SIG-M5 (cell line): ENCODE measurements at places on chromosomes 4 and X.
A peak's percentile ranks its signal among the peaks of the same experiment; 100 is the strongest.

GRCh38 chr4:96035727-96036126 lies 195.8 kb downstream of the PDHA2 start:
- no peak for DNase-seq

GRCh38 chr4:24686866-24687692 lies 102.7 kb upstream of the DHX15 start:
- DNase-seq = no peak

GRCh38 chr4:87973283-87974169 lies 2.0 kb upstream of the SPP1 start:
- DNase-seq = peak; percentile 15

GRCh38 chr4:163495900-163496299 lies 1.4 kb downstream of the TMA16 start:
- DNase-seq = no peak

- DNase-seq = no peak
These were observed 47.8 kb downstream of the MAP7D3 start for GRCh38 chrX:136203438-136203837.

GRCh38 chr4:20318001-20318908 lies 66.5 kb downstream of the SLIT2 start:
- DNase-seq = no peak

DNA sequence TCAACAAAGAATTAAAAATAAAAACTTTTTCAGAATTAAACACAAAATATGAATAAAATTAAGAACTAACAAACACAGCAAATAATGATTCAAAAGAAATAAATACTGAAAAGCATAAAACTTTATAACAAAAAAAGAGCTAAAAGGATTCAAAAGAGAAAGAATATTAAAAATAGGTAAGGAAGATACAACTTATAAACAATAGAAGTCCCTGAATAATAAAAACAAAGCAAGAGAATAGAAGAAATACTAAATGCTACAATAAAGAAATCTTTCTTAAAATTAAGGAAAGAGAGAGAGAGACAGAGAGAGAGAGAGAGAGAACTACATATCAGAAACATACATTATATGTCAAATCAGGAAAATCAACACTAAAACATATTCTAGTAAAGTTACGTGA lies 619.9 kb upstream of the SLIT2 start:
- DNase-seq = no peak

DNA sequence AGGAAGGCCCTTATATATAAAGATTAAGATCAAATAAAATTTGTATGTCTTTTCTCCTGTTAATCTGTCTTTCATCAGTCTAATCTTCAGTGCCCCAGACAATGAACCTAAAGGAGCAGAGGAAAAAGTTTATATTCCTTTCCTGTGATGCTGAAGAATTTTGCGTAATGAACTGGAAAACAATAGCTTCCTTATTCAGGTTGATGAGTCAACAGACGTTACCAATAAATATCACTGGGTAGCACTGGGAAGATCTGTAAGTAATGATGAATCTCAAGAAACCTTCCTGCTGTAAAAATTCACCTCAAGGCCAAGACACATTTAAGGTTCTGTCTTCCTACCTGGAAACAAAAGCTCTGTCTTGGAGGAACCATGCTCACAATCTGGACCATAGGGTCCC lies 25.5 kb downstream of the CDKN2AIP start:
- no peak for DNase-seq

- no peak for DNase-seq
These were observed 225.4 kb downstream of the PTTG2 start for GRCh38 chr4:38185406-38186144.

DNA sequence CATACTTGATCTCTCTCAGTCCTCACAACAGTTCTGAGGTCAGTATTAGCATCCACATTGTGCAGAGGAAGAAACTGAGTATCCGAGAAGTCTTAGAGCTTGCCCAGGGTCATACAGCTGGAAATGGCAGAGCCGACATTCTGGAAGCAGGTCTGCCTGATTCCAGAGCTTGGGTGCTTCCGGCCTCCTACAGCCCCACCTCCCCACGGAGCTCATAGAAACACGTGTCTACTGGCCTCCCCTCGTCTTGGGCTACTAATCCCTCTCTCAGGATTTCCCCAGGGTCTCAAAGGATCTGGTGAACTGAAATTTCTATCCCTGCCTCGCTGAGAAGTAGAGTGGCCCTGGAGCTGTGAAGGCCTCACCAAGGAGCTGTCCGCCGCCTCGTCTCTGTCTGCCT lies 12.0 kb upstream of the KDM5C start:
- no peak for DNase-seq

- no peak for DNase-seq
These were observed 665 bp upstream of the LRPAP1 start for GRCh38 chr4:3532751-3533422.

DNA sequence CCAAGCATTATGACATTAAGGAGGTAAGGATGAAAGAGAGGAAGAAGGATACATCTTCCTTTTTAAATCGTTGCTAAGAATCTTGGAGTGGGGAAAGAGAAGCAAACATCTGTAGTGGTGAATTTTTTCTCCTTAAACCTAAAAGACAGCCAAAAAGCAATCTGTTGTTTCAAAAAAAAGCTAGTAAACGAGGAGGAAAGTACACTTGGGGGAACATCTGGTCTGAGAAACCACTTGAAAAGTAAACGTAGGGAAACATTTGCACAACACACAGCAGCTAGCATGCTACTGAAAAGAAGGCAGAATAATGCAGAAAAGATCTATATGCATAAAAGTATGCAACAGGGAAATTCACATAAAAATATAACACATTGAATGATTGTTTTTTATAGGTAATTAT lies 1485.6 kb downstream of the PCDH19 start:
- no peak for DNase-seq

- DNase-seq = no peak
These were observed 1.1 kb upstream of the PHOX2B start for GRCh38 chr4:41749631-41750039.

DNA sequence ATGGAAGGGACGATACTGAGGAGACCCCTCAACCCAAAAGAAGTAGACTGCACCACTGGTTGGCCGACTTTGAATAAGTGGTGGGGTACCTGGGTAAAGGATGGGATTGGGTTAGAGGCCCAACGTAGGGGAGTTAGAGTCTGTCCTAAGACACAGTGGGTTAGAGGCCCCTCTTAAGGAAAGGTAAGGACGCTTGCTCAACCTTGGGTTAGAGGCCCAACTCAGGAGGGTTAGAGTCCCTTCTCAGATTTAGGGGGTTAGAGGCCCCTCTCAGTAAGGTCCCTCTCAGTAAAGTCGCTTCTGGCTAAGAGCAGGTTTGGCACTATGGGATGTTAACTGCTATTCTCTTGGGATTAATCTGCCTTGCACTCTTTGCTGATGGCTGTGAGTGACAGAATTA lies 81.3 kb downstream of the ACOX3 start:
- DNase-seq = no peak

- DNase-seq = no peak
These were observed 125.3 kb upstream of the IL15 start for GRCh38 chr4:141511055-141511454.

DNA sequence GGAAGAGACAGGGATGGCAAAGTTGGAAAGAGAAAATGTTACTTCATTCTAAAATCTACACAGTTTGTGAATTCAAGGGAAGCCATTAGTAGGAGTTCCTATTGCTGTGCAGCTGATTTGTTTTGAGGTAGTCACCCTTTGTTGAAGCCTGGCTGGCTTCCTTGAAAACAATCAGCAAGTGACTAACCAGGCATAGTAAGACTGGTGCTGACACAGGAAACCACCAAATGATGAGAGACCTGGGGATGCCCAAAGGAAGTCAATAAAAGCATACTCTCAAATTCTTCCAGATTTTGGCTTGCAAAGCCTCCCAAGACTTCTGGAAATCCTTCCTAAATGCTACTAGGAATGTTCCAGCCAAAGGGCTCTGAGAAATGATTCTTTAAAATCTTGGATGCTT lies 23.9 kb upstream of the PRDM8 start:
- no peak for DNase-seq

DNA sequence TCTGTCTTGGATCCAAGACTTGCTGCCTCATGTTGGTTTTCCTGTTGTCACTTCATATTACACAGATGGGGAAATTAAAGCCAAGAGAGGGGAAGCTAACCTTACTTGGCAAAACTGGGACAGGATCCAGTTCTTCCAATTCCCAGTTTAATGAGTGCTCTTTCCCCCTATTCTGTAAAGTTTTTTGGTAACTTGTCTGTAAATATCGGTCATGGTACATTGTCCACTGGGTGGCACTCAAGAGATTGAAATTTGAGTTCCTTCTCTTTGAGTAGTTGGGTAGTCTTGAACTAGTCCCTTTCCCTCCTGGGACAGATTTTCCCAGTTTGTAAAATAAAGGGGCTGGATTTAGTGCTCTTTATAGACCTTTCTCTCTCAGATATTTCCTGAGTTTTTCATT lies 12.4 kb upstream of the EOLA2 start:
- no peak for DNase-seq

DNA sequence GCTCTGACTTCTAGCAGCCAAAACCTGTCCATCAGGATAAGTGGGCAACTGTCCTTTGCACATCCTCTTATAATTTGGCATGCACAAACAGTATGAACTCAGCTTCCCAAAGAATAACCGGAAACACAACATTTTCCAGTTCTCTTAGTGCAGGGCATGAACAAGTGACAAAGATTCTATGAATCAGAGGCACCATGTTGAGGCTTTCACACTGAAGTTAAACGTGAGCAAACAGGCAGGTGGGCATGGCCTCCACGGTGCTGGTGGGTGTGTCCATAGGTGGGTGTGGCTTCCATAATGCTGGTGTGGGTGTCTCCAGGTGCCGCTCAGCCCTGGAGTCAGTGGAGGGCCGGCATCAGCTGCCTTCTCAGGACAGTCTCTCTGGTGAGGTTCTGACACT lies 196.5 kb downstream of the SMIM20 start:
- no peak for DNase-seq

GRCh38 chrX:103461156-103461555 lies 58.1 kb downstream of the RAB40A start:
- no peak for DNase-seq

GRCh38 chrX:97389761-97390192 lies 506.1 kb downstream of the RPA4 start:
- no peak for DNase-seq

GRCh38 chr4:111838406-111838930 lies 306.8 kb upstream of the FAM241A start:
- no peak for DNase-seq

DNA sequence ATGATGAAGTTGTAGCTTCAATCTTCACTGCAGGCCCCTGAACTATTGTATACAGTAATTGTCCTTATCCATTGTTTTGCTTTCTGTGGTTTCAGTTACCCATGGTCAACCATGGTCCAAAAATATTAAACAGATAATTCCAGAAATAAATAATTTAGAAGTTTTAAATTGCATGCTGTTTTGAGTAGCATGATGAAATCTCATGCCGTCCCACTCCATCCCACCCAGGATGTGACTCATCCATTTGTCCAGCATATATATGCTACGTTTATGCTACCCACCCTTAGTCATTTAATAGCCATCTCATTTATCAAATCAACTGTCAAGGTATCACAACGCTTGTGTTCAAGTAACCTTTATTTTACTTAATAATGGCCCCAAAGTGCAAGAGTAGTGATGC lies 34.5 kb downstream of the IQCM start:
- no peak for DNase-seq

- no peak for DNase-seq
These were observed 31.6 kb downstream of the ADH7 start for GRCh38 chr4:99403380-99404184.

- no peak for DNase-seq
These were observed 220.9 kb downstream of the SLC7A11 start for GRCh38 chr4:138021139-138021830.

DNA sequence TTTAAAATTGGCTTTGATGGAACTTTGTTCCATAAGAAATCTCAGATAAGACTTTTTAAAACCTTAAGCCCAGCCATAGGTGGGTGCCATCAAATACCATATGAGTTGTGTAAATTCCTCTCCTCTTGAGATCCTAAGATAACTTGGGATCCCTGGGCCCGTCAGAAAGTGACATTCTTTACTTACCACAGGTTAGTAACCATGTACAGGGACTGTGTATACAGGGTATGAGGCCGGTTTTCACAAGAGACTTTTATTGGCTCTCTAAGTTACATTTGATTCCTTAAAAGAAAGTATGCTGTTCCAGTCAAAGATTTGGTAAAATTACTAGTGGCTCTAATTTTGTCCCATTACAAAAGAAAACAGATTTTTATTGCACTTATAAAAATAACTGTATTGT lies 110.1 kb downstream of the APOOL start:
- DNase-seq = no peak

GRCh38 chr4:85779165-85779564 lies 304.2 kb downstream of the ARHGAP24 start:
- no peak for DNase-seq

GRCh38 chrX:74160816-74161215 lies 143.2 kb upstream of the ZCCHC13 start:
- DNase-seq = no peak

DNA sequence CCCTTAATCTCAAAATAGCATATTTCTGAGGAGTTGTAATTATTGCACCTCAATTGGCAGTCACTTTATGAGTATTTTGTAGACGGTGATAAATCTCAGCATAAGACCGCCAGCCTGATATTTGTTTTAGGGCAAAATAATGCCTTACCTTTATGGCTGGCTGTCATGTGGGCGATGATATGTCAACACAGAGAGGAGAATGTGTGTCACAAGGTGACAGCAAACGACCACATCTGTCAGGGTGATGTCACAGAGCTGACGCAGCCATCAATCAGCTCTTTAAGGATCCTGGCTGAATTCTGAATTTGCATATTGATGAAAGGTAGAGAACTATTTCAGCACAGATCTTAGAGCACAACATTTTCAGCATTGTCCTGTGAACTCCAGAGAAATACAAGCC lies 209.7 kb downstream of the CEP135 start:
- DNase-seq = no peak

- DNase-seq = no peak
These were observed 77.1 kb downstream of the RBM46 start for GRCh38 chr4:154858166-154858565.

GRCh38 chr4:183541752-183542040 lies 36.8 kb downstream of the ING2 start:
- DNase-seq = no peak

GRCh38 chrX:31649201-31649600 lies 577.4 kb upstream of the FTHL17 start:
- no peak for DNase-seq

DNA sequence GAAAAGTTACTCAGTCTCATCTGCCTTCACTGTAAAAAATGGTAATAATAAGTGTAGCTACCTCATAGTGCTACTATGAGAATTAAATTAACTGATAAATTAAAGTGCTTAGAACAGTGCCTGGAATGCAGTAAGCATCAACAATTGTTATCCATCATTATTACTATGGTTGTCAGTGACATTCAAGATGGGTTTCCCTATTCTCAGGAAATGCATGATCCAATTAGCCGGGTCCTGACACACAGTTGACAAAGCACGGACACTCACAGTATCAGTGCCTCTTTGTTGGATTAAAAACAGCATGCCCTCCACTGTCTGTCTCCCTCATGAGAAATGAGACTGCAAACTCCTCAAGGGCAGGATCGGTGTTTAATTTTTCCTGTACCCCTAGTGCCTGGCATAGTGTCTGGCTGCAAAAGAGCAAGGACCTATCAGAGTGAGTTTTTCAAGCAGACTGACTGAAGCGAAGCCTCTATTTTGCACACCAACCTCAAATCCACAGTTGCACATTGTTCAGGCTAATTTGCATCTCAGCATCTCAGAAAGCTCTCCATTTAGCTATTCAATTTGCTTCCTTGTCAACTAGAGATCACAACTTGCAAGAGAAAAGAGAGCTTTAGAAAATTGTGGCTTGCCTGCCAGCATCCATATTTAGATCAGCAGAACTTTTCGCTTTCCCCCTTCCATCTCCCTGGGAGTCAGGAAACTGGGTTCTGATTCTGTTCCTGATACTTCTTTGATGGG lies 122.9 kb downstream of the LDB2 start:
- DNase-seq = no peak

- DNase-seq = peak; percentile 79
These were observed 1.0 kb upstream of the ARHGAP4 start for GRCh38 chrX:153926858-153927671.
